NT2/D1 (cell line): ENCODE measurements at places on chromosomes 2 and 18.
A peak's percentile ranks its signal among the peaks of the same experiment; 100 is the strongest.

GRCh38 chr2:166485558-166486178 lies 8.4 kb downstream of the SCN7A start:
- DNase-seq: no peak

DNA sequence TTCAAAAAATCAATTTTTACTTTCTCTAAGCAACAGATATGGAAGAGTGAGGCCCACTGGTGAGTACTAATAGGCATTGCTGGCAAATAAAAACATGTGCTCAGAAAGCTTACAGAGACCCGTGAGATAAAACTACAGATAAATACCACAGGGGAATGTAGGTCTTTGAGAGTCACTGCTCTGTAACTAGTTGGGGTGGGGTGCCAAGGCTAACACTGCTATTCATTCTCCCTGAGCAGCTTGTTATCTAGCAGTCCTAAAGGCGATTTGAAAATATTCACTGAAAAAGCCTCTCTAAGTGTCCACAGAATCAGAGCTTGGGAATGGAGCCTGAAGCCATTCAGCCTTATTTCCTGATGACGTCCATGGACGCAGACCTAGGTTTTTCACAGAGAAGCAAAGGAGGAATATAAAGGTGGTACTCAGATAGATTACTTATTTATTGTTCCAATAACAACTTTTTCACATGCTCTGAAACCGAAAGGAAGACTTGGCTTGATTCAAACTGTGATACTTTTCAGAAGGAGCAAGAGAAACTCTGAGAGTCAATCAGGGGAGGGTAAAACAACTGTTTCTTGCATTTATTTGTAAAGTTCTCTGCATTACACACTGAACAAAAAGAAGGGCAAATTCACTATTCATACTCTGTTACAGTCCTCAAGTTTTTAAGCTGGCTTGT lies 188.4 kb downstream of the PPP1R1C start:
- DNase-seq: no peak

DNA sequence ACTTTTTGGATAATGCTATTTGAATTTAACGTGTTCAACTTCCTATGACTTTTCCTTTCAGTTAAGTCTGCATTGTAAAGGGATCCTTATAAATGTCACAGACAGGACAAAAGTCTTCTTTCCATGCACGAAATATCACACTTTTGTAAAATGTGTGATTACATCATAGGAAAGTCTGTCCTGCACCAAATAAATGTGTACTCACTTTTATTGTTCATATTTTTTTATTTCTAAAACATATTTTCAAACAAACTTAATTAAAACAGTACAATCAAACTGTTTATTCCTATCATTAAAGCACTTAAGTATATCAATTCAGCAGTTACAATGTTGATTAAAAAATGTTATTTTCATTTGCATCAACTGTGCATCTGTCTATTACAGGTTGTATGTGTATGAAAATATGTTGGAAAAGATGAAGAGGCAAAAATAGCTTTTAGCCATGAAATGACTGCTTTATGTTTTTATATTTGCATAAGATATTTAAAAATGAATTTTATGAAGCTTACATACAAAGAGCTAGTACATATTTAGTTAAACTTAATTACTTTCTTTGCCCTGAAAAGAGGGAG lies 105.6 kb downstream of the CSRNP3 start:
- DNase-seq: no peak

GRCh38 chr2:1563084-1563857 lies 150.0 kb downstream of the TPO start:
- DNase-seq: no peak

GRCh38 chr2:44821500-44821899 lies 120.0 kb upstream of the SIX3 start:
- no peak for DNase-seq

DNA sequence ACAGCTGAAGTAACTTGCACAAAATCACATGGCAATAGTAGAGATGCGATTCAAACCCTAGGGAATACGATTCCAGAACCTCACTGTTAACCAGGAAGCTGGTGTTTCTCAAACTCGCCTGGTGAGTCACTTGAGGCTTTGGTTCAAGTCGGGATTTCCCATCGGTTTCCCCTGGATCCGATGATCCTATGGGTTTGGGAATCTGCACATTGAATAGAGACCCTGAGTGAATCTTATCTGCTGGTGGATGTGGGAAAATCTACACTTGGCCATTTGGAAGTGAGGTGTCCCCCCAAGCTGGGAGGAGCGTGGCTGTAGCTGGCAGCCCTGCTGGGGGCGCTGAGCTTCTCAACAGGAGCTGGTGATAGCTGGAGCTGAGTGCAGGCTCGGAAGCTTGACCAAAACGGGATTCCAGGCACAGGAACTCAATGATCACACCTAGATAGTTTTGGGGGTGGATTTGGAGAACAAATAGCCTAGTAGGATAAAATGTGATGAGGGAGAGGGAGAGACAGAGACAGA lies 135.4 kb downstream of the PRKCE start:
- DNase-seq: no peak

GRCh38 chr2:86065512-86065911 lies 40.2 kb downstream of the POLR1A start:
- DNase-seq: no peak

GRCh38 chr18:65938592-65939372 lies 188.0 kb downstream of the CDH7 start:
- peak; percentile 25 for DNase-seq

- DNase-seq: no peak
Observed at GRCh38 chr2:25372405-25373268, 30.9 kb upstream of the DNMT3A start.

- DNase-seq: no peak
Observed at GRCh38 chr2:10390369-10390801, 57.7 kb downstream of the ODC1 start.

DNA sequence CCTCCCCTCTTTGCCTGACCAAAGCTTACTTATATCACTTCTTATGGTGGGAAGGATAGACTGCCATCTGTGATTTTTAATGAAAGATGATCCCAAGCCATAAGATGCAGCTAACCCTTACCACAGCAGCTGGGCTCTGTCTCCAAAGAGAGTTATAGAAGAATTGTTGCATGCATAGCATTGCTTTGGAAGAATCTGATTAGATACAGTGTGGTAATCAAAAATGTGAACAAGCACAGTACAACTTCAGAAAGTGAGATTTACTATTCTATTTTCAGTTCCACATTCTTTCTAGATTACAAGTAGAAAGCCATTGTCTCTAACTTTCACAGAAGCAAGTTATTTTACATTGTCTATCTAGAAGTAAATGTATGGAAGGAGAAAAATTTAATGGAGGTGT lies 129.0 kb upstream of the ACVR2A start:
- DNase-seq: no peak

GRCh38 chr2:75920859-75921551 lies 210.3 kb upstream of the GCFC2 start:
- DNase-seq: peak; percentile 6

- no peak for DNase-seq
Observed at GRCh38 chr2:175805442-175806124, 196.5 kb downstream of the LNPK start.

- no peak for DNase-seq
Observed at GRCh38 chr2:45637440-45637839, 14.0 kb upstream of the PRKCE start.

- DNase-seq: no peak
Observed at GRCh38 chr18:21857871-21858270, 117.3 kb downstream of the MIB1 start.

GRCh38 chr2:159798376-159798725 lies 343 bp upstream of the CD302 start:
- DNase-seq: no peak

GRCh38 chr2:181438261-181438660 lies 18.9 kb upstream of the ITGA4 start:
- DNase-seq: no peak

DNA sequence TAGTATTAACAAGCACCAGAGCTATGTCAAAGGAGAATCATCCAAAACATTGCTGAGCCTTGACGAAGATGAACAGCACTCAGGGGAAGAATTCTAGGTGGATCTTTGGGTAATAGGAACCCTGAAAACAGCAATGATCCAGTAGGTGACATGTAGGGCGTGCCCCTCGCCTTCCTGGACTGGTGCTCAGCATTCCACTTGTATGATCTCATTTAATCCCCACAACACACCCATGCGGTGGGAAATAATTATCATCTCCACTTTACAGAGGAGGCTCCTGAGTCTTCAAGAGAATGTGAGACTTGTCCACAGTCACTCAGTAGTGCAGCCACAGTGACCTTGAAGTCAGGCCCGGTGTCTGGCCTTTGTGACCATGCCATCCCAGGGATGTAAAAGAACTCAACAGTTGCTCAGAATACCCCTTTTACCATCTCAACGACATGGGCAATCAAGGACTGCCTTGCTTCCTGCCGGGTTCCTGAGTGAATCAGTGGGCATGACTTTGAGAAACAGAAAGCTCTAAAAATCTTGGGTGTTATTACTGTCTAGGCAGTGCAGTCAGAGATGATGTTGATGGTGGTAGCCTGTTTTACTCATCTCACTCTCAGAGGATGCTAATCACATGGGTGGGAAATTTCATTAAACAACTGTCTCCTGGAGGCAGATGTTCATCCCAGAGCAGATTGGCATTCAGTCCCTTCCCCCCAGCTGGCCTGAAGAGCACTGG lies 161.6 kb downstream of the BCL11A start:
- no peak for DNase-seq

GRCh38 chr2:241391892-241392665 lies 36.0 kb downstream of the FARP2 start:
- peak; percentile 20 for DNase-seq

GRCh38 chr2:213199871-213200270 lies 48.5 kb upstream of the IKZF2 start:
- no peak for DNase-seq

GRCh38 chr2:158144914-158145625 lies 43.4 kb downstream of the UPP2 start:
- no peak for DNase-seq

DNA sequence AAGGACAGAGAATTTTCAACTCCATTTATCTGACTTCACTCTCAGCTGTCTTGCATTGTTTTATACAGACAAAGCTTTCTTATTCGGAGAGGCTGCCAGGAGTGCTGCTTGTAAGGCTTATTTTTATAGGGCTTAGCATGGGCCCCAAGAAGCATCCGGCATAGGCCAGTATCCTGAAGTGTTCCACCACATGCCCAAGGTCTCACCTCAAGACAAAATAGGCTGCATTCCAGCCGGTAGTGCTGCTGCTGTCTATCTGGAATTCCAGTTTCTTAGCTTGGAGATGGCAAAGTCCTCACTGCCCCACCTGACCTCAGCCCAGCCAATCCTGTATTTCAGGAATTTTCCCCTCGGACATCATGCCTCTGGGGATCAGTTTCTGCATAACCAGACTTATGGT lies 47.6 kb upstream of the MCFD2 start:
- no peak for DNase-seq

GRCh38 chr2:70744397-70744796 lies 23.6 kb downstream of the ADD2 start:
- no peak for DNase-seq

GRCh38 chr2:72993147-72993932 lies 76.0 kb downstream of the EMX1 start:
- peak; percentile 40 for DNase-seq

- DNase-seq: no peak
Observed at GRCh38 chr2:29729401-29729800, 192.0 kb downstream of the ALK start.

DNA sequence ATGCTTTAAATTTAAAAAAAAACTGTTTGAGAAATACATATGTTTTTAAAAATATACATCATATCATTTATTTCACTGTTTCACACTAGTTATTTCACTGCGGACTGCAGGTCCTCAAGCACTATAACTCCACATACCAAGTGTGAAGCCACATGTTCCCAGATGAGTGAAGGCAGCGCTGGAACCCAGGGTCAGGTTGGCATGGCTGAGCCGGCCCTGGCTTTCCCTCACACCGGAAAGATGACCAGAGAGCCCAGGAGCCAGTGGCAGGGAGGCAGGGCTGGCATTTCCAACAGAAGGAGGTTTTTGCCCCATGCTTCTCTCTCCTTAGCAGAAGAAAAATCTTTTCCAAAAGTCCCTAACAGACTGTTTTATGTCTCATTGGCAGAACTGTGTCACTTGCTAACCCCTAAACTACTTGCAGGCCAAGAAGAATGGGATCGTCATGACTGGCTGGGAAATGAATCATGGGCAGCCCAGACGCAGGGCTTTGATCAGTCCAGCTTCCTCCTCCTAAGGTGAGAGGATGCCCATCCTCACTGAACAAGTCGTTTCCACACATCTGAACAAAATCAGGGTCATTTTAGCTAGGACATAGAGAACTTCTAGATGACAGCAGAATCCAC lies 287.6 kb upstream of the HNRNPA3 start:
- no peak for DNase-seq

DNA sequence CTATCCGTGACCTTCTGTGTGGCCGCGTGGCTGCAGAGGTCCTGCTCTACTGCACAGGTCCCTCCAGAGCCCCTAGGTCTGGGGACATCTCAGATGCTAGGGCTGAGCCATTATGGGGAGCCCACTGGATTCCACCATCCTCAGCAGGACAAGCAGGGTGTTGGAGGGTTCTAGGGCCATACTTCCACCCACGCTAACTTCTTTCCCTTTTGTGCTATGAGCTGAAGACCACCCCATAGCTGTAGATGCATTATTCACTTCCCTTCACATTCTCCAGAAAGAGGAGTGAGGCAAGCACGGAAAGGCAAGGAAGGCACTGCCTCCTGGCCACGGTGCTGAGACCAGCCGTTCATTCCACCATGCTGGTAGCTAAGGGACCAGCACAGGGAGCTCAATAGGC lies 149.5 kb upstream of the MYCN start:
- DNase-seq: no peak

GRCh38 chr18:53567929-53568574 lies 656.4 kb downstream of the MBD2 start:
- DNase-seq: peak; percentile 32

DNA sequence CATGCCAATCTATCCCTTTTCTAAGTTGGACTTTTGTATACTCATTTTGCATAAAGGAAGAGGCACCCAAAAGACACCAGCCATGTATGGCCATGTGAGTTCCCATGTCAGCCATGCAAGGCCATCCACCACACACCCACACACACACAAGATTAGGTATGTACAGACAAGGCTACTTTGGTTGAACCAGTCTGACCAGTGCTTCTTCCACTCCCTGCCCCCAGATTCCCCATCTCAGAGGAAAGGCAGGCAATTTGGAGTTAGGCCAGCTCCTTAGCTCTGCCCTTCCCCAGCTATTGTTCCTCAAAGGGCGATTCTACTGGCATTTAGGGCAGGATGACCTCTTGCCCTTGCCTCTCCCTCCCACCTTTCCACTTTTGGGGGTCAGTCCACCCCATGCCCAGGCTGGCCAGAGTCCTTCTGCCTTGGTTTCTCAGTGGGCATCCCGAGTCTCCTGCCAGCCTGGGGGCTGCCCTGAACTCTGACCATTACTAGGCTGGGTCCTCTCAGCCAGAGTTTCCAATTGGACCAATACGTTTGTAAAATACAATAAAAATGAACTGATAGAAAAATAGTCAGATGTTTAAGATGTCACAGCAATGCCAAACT lies 101.1 kb downstream of the ZBTB7C start:
- no peak for DNase-seq

DNA sequence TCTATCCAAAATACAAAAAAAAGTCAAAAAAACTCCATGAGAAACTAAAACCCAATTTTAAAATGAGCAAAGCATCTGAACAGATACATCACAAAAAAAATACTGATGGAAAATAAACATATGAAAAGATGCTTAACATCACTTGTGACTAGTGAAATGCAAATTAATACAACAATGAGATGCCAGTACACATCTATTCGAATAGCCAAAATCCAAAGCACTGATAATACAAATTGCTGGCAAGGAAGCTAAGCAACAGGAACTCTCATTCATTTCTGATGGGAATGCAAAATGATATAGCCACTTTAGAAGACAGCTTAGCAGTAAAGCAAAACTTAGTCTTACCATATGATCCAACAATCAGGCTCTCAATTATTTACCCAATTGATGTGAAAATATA lies 190.2 kb upstream of the FN1 start:
- DNase-seq: no peak

GRCh38 chr2:33208400-33208799 lies 261.6 kb downstream of the LTBP1 start:
- DNase-seq: no peak
